ENCODE measurements at places on chromosomes 6 and 20.

GRCh38 chr6:89284963-89285735 lies 29.9 kb downstream of the GABRR2 start:
- DNase-seq: no peak

GRCh38 chr20:13286607-13287006 lies 65.5 kb downstream of the ISM1 start:
- DNase-seq: no peak

DNA sequence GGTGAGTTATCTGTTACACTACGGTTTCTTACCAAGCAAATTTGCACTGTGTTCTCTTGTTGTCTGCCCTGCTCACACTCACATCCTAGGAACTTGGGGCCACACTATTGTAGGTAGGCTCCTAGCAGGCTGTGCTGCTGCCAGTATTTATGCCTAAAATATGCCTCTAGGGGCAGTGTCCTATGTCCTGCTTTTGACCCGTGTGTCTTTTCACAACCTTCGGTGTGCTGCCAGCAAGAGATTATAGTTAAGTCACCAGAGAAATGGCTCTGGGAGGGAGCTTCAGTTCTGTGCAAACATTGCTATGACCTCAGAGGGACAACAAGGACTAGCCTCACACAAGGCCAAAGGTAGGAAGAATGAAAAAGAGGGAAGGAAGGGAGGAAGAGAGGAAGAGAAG lies 8.9 kb upstream of the TAAR5 start:
- peak; percentile 59 for DNase-seq

GRCh38 chr6:138824482-138825144 lies 28.7 kb downstream of the ECT2L start:
- no peak for DNase-seq

- DNase-seq: no peak
Measured at GRCh38 chr20:47079047-47079446, 184.4 kb downstream of the EYA2 start.

DNA sequence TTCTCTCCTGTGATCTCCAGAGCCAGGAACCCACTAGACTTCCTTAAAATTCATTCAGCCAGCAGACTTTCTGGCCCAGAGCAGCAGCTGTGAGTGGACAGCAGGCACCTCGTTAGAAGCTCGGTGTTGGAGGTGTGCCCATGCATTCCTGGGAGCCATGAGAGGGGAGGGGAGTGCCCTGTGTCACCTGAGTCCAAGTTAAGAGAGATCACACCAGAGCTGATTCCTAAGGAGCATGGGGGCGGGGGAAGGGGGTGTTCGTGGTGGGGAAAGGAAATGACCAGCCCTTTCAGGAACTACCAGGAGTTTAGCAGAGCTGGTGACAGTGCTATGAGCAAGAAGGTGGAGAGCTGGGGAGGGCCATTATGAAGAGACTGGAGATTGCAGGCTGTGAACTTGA lies 46.9 kb downstream of the GFRA4 start:
- DNase-seq: peak; percentile 66

GRCh38 chr6:98678481-98678880 lies 155.9 kb upstream of the POU3F2 start:
- no peak for DNase-seq

DNA sequence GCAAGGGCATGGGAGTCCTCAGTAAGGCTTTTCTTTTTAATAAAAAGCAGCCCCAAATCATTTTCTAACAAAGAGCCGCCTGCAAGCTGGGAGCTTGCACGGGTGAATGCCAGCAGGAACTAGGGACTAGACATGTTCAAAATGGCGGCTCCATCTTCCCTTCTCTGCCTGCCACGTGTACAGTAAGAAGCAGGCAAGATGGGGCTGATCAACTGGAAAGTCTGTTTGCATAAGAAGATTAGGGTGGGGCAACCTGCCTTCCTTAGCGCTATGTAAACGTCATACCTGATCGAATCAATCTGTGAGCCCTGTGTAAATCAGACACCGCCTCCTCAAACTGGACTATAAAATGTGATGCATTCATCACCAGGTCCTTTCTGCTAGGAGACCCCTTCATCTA lies 299.4 kb upstream of the SOX4 start:
- DNase-seq: no peak

DNA sequence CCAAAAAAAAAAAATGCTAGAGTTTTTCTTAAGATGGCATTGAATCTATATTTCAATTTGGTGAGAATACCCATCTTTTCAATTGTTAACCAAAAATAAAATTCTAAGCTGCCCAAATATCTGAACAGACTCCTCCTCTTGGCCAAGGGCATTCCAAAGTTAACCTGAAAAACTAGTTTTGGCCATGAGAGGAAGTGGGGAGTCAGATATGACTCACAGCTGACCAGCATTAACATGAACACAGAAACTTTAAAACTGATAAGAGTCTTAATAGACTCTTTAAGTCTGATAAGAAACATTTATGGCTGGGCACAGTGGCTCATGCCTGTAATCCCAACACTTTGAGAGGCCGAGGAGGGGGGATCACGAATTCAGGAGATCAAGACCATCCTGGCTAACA lies 171.3 kb downstream of the FAXC start:
- DNase-seq: no peak

GRCh38 chr6:110250838-110251237 lies 70.6 kb downstream of the CDC40 start:
- peak; percentile 14 for DNase-seq

- peak; percentile 9 for DNase-seq
Measured at GRCh38 chr6:80021591-80021990, 17.1 kb downstream of the TTK start.

DNA sequence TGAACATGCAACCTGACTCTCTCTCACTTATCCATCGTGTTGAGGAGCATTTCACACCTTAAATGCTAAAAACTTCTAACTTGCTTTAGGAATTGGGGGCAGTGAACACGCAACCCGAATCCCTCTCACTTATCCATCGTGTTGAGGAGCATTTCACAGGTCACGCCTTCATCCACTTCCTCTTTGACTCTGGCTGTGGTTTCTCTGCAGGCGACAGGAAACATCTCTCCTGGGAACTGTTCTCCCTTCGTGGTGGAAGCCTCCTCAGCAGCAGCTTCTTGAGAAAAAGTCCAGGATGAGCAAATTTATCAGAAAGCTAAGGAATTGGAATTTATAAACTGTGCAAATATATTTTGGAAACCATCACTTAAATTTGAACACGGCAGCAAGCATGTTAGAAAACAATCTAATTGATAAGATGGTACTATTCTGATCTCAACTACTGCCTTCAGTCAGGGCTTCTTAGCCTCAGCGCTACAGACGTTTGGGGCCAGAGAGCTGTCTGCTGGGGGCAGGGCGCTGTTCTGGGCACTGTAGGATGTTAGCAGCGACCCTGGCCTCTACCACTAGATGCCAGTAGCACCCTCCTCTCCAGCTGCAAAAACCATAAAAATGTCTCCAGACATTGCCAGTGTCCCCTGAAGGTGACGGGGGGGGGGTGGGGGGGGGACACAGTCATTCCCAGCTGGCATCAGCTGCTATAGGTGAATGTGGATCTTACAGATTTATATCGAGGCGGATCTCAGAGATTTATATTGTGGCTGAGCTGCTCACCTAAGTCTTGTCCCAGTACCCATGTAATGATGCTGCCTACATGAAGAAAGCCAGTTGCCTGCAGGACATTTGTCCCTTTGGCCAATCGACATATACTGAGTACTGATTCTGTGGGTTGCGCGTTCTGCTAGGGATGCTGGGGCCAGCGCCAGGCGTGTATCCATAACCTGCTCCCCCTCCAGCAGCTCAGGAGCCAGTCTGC lies 26.2 kb downstream of the CTCFL start:
- no peak for DNase-seq

GRCh38 chr20:47269309-47270165 lies 87.0 kb downstream of the ZMYND8 start:
- DNase-seq: no peak

DNA sequence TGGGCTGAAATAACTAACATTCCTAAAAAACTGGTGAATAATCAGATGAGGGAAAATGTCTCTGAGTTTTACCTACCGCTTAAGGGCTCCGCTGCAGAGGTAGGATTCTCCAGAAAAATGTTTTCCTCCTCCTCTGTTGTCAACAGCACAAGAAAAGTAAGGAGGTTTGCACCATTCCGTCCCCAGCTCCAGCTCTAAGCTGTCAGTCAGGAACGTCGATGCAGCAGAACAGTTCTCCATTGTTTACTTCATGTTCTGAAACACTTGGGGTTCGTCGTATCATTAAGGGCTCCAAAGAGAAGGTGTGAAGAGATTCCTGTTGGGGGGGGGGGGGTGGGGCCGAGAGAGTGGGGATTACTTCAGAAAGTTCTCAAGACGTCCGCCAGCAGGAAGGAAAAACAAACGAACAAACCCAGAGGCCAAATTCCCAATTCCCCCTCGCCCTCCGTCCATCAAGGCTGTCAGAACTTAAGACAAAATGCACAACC lies 734 bp downstream of the MMS22L start:
- peak; percentile 23 for DNase-seq

DNA sequence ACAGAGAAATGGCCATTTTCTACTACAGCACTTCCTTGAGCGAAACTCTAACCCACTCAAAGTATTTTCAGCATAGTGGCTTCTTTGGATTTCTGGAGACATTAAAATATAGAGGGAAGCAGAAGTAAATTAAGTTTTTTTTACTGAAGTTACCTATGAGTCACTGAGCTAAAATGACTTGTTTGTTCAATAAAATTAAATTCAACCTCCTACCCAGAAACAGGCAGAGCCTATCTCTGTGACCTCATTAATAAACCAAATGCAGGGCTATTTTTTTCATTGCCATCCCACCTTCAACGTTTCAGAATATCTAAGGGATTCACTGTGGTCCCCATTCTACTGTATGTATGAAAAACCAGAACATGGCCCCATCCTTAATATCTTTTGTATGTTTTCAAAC lies 133.0 kb downstream of the MTFR2 start:
- DNase-seq: no peak

GRCh38 chr6:139941826-139942225 lies 567.4 kb upstream of the CITED2 start:
- DNase-seq: no peak

DNA sequence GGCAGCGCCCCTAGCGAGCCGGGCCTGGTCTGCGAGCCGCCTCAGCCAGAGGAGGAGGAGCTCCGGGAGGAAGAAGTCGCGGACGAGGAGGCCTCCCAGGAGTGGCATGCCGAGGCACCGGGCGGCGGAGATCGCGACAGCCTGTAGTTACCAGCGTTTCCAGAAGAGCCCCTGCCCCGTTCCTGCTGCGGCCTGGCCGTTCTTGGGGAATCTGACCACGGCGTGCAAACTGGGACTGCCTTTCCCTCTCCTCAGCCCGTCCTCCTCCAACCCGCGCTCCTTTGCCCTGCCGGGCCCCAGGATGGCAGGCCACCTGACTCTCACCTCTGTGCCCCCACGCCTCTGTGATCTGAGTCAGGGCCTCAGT lies 802 bp downstream of the HDGFL1 start:
- DNase-seq: no peak

- no peak for DNase-seq
Measured at GRCh38 chr20:8368670-8369069, 236.6 kb downstream of the PLCB1 start.

DNA sequence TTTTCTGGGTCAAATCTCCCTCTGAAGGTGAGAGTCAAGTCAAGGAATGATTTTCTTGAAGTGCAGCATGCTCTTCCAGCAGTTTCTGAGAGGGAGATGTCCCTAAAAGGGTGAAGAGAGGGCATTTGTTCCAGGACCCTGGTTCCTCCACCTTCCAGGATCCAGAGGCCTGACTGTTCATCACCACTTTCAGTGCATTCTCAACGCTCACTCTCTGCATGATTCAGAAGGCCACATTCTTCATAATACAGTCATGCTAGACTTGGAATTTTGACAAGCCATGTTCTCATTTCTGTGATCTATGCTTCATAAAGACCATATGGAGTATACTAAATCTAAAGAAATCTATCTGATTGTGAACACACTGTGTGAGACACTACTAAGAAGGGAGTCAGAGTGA lies 85.1 kb downstream of the PDE7B start:
- DNase-seq: no peak

DNA sequence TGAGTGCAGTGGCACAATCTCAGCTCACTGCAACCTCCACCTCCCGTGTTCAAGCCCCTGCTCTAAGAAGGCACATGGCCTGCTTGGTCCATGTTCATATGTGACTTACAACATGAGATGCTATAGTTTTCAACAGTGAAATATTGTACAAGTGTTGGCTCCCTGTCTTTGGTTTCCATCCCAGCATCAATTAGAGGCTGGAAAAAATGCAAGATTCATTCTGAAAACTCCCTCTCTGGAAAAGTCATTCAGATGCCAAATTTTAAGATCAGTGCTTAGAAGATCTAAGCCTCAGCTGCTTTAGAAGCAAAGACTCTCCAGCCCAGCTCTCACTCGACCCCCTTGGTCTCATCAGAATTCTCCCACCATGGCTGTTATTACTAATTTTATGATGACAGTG lies 398.9 kb downstream of the KIF16B start:
- no peak for DNase-seq

DNA sequence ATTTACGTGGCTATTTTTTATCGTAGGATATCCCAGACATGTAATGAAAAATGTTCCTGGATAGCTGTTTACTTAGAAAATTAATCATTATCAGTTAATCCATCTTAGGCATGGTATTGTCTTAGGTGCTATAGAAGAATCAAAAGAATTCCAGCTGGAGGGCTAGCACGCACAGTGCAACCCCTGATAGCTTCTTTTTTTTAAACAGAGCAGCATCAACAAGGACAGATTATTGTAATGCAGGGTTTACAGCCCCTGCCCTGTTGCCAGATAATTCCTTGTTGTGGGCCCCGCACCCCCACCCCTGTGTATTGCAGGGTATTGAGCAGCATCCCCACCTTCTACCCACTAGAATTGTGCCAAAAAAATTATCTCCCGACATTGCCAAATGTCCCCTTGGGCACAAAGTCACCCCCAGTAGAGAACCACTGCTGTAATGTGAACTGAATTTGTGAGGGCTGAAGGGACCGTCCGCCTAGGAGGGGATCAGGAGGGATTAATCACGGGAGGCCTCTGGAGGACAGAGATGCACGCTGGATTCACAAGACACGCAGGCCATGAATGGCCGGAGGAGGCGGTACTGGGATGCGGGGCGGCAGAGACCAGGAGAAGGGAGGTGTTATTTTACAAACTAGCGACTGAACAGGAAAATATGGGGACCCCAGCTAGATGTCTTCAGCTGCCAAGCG lies 174.6 kb downstream of the ZDHHC14 start:
- DNase-seq: no peak

GRCh38 chr6:101853231-101854085 lies 459.9 kb downstream of the GRIK2 start:
- DNase-seq: no peak

DNA sequence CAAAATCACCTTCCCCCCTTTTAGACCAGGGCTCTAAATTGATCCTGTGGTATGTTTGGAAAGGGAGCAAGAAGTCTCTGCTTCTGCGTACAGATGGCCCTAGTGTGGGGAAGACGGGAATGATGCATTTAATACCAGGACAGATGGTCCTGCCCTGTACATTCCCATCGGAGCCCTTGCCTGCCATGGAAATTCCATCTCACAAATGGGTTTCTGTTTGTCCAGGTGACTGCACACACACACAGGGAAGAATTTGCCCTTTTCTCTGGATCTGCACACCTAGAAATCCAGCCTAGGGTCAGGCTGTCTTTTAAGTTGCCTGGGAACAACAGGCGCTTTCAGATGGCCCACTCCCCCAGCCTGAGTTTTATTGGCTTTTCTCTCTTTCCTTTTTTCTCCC lies 1.3 kb downstream of the MAS1 start:
- DNase-seq: no peak
